ENCODE measurements at places on chromosomes 1 and 21. TPM values are rescaled to one million over a fixed set of nuclear protein-coding genes. Genes with fewer than 3 reads are reported as not detected.

GRCh38 chr1:193060406-193060805 is 994 bp downstream of the RO60 start:
- peaks cover 37% of the 10 kb centered on the region for H3K36me3 ChIP-seq
- no peaks in the 10 kb centered on the region for H3K27me3 ChIP-seq
- no peak for DNase-seq
- H3K4me1 ChIP-seq, result peaks cover 52% of the 10 kb centered on the region
- H3K4me3 ChIP-seq, result peak overlapping the region; percentile 98

DNA sequence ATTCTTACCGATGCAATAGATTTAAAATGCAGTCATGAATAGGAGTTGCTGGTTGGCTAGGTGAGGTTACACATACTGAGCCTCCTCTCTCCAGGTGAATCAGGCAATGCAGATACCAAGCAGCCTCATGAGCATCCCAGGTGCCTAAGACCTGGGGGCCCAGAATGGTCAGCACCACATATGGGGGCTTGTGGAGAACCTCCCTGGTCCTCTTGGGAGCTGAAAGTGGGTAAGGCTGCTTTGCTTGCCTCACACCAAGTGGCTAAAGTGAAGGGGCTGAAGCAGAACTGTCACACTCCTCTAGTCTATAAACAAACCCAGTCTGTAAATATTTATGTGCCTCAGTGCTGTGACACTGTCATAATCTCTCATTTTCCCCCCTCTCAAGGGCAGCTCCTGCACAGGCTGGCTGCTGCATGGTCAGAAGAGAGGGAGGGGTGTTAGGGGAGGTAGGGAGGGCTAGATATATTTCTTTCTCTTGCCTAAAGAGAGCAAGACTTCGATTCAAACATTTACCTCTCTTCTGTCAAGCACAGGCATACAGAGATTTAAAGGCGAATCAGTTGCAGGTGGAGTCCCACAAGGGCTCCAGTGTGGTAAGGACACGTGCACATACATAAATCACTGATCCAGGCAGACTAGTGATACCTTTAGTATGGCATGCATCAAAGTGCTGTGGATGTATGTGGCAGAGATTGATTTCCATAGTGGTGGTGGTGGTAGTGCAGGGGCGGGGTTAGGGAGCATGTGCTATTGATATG is 157.9 kb upstream of the TNR start:
- no peak for DNase-seq
- no peaks in the 10 kb centered on the region for H3K4me1 ChIP-seq
- H3K27me3 ChIP-seq, result no peaks in the 10 kb centered on the region

DNA sequence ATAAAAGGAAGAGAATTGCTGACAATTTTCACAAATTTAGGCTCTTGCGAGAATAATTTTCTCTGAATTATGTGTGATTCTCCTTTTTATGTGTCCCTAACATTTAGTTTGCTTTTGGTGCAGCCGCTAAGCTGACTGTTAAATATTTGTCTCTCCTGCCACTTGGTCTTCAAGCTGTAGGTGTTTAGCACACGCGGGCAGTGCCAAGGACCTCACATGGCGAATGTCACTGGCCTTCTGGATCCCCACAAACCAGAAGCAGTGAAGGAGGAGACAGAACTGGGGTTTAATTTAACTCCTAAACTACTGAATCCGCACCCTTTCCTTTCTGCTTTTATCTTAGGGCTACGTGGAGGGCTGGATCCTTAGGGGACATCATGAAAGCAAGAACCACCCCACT is 120.0 kb downstream of the KAZN start:
- H3K4me1 ChIP-seq, result no peaks in the 10 kb centered on the region
- H3K27me3 ChIP-seq, result no peaks in the 10 kb centered on the region
- H3K27ac ChIP-seq, result no peak overlapping the region

The PLA2G2F gene
- total RNA-seq, result not detected

GRCh38 chr1:188155261-188155660 is 1326.5 kb downstream of the PLA2G4A start:
- no peak for DNase-seq
- no peak overlapping the region for H3K4me3 ChIP-seq
- H3K27ac ChIP-seq, result no peak overlapping the region
- H3K27me3 ChIP-seq, result no peaks in the 10 kb centered on the region
- no peaks in the 10 kb centered on the region for H3K4me1 ChIP-seq

- peaks cover 5% of the 10 kb centered on the region for H3K27me3 ChIP-seq
- no peaks in the 10 kb centered on the region for H3K36me3 ChIP-seq
- no peaks in the 10 kb centered on the region for H3K4me1 ChIP-seq
- no peak overlapping the region for H3K4me3 ChIP-seq
- no peak for DNase-seq
These were observed 37.9 kb downstream of the CRB1 start for GRCh38 chr1:197305925-197306324.

- DNase-seq, result peak; percentile 92
- peak overlapping the region; percentile 96 for H3K27ac ChIP-seq
- peaks cover 30% of the 10 kb centered on the region for H3K4me1 ChIP-seq
- H3K36me3 ChIP-seq, result peaks cover 1% of the 10 kb centered on the region
These were observed 9.8 kb upstream of the TSPAN2 start for GRCh38 chr1:115098979-115099692.

GRCh38 chr1:231311720-231312431 is 25.8 kb downstream of the EXOC8 start:
- H3K27me3 ChIP-seq, result peaks cover 4% of the 10 kb centered on the region
- DNase-seq, result no peak
- no peaks in the 10 kb centered on the region for H3K36me3 ChIP-seq
- peaks cover 3% of the 10 kb centered on the region for H3K4me1 ChIP-seq

The ACTL8 gene
- not detected for total RNA-seq

The TNNI3K gene
- not detected for total RNA-seq

DNA sequence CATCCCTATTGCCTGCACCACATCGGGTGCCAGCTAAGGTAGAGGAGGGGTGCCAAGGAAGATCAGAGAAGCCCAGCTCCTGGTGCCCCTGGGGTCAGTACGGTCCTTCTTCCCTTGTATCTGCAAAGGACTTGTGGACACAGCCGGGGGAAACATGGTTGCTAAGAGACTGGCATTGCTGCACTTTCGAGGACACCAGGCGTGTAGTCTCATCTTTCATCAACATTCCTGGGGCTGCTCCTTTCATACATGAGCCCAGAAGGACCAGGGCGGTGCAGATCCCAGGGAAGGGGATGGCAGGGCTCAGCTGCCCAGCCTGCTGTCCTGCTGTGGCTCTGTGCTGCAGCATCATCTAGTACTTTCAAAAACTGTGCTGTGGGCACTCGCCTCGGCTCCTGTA is 61.0 kb downstream of the RUNX1 start:
- H3K4me3 ChIP-seq, result peak overlapping the region; percentile 86
- H3K36me3 ChIP-seq, result peaks cover 27% of the 10 kb centered on the region
- peak; percentile 54 for DNase-seq
- H3K4me1 ChIP-seq, result peaks cover 75% of the 10 kb centered on the region
- peak overlapping the region; percentile 97 for H3K27ac ChIP-seq

DNA sequence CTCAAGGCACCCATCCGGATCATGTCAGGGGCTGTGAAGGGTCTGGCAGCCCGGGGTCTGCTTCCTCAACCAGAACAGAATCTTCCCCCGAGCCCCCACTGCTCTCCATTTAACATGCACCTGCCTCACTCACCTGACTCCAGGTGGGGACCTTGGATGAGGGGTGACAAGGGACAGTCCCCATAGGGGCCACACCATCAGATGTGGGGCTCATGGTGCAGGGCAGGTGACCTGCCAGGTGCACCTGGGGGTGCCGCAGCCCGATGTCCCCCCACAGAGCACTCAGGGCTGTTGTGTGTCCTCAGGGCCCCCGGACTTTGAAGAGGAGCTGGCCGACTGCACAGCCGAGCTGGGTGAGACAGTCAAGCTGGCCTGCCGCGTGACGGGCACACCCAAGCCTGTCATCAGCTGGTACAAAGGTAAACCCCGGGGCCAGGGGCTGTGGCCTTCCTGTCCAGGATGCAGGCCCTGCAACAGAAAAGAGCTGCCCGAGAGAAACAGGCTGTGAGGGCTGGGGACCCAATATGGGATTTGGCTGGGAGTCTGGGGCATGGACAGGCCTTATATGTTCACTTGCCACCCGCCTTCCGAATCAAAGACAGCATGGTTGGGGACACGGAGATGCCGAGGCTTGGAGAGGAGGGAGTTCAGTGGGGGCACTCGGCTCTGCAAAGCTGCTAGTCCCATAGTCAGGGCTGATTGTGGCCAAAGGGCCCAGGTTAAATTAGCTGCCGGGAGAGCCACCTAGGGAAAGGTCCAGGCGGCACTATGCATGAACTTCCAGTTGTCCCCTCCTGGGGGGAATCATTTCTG is 64.6 kb downstream of the TRIM11 start:
- H3K36me3 ChIP-seq, result peaks cover 7% of the 10 kb centered on the region
- H3K27ac ChIP-seq, result no peak overlapping the region
- no peaks in the 10 kb centered on the region for H3K27me3 ChIP-seq
- peaks cover 3% of the 10 kb centered on the region for H3K4me1 ChIP-seq
- no peak overlapping the region for H3K4me3 ChIP-seq
- no peak for DNase-seq

The IQCC gene
- total RNA-seq, result 6.1 TPM

The NBPF4 gene
- not detected for total RNA-seq
